HT-29 (cell line): ENCODE measurements at places on chromosomes 11 and 22. TPM values are rescaled to one million over a fixed set of nuclear protein-coding genes. Genes with fewer than 3 reads are reported as not detected.

DNA sequence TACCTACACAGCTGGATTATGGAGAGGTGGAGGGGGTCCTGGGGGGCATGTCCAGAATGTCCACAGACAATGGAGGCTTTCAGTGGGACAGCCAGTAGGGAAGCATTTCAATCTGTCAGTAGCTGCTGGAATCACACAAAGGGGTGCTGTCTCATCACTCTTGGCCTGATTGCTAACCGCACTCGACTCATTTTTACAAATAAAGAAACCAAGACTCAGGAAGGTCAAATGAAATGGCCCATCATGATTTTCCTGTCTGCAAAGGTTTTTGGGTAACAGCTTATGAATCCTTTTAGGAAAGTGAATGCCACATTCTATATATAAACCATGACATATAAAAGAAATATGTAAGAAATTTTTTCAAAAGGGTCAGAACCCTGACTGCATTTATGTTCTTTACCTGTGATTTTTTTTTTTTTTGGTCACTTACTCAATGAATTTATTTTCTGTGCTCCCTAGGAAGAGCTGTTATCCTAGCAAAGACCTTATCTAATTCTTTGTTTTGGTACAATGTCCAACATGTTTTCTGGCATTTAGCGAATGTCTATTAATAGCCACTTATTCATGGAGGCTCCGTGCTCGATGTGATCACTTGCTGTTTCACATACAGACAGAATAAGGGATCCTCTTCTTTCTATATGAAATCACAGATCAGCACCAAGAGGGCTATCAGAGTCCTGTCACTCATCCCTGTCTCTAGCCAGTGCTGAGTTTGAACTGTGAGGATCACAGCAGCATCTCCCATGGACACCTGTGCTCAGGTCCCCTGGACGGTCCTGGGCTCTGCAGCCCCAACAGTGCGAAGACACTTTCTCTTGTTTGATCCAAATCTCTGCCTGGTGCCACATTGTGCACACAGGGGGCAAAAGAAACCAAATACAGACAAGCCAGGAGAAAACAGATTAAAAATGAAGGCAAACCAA lies 979.7 kb downstream of the NTM start:
- DNase-seq: no peak

- DNase-seq: no peak
These were observed 32.7 kb upstream of the TMEM41B start for GRCh38 chr11:9347100-9347499.

DNA sequence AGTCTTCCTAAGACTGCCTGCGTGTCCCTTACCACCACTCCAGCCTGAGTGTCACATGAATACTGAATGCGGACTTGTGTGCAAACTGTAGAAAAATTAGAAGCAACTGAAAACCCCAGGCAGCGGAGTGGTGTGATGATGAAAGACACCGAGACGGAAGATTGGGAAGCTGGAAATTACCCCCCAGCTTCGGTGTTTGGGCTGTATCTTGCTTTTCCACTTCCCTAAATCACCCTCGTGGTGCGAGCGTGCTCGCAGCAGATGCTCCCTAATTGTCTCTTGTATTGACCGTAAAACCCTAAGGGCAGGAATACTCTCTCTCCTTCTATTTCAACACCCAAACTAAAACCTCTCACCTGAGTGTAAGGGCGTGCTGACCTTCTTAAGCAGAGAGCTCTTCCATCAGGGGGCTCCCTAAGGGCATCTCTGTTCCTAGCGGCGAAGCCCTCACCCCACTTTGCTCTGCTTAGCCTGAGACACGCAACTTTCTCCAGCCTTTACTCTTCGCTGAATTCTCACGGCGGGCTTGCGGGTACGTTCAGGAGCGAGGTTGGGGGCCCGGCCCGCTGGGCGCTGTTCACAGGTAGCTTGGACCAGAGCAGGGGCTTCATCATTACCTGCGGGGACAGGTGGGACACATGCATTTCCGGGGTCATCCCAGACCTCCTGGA lies 62.4 kb downstream of the CRYBB2 start:
- DNase-seq: no peak

DNA sequence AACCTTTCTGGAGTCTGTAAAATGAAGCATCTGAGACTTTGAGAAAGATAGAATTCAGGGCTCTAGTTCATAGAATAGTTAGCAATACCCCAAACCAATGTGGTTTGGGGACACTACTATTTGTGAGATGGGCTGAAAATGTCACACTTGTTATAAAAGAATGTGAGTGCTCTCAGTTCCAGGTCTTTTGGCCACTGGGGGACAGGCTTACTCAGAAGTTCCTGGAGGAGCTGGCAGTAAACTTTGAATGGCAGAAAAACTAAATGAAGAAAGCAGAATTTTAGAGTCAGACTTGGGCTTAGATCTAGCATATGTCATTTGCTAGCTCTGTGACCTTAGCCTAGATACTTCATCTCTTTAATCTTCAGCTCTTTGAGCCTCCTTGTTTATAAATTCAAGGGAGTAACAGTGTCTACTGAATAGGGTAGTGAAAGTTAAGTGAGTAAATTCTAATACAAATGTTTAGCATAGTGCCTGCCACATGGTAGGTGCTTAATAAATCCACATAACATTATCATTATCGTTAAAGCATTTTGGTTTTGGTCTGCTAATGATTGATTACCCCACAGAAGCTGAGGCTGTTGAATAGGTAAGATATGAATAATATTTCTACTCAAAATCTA lies 3.7 kb downstream of the LYVE1 start:
- peak; percentile 31 for DNase-seq

DNA sequence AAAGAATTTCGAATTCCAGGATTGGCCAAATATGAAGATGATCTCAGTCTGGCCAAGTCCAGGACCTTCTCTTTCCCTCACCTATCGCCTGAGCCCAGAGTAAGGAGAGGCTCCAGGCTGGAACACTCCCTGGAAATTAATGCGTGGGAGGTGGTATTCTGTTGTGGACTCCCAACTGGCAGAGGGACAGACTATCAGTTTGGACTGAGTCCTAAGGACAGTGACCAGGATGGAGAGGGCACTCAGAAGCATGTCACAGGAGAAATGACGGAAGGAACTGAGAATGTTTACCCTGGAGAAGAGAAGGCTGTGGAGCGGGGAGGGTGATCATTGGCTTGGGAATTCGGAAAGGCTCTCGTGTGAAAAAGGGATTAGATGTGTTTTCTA lies 84.4 kb downstream of the RPL27A start:
- DNase-seq: no peak

GRCh38 chr11:95661162-95661561 lies 128.4 kb downstream of the FAM76B start:
- DNase-seq: no peak

DNA sequence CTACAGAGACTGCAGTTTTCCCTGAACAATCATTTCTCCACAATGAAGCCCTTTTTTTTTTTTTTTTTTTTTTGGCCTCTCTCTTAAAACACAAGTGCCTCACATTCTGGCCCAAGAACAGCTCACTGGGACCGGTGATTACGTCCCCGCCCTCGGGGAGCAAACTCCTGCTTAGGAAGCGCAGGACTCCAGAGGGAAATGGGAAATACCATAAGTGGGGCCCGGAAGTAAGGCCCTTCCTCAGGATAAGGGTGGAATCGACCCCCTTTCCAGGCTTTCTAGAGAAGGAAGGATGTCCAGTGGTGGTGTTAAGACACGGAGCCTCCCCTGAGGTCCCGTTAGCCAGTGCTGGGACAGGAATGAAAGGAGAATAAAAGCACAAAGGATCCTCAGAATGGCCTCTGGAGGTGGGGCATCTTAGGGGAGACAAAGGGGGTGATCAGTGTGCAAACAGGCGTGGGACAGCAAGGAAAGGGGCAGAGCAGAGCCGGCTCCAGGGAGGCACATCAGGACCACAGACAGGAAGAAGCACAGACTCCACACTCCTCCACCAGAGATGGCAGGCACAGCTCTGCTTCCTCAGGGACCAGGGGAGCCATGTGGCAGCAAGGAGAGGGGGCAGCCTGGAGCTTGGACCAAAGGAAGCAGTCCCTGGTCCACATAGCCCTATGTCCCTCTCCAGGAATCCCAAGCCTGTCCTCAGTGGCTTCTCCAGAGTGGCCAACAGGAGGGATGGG lies 61.3 kb downstream of the CHST1 start:
- no peak for DNase-seq

GRCh38 chr22:49880281-49880680 lies 26.6 kb downstream of the ZBED4 start:
- DNase-seq: no peak

DNA sequence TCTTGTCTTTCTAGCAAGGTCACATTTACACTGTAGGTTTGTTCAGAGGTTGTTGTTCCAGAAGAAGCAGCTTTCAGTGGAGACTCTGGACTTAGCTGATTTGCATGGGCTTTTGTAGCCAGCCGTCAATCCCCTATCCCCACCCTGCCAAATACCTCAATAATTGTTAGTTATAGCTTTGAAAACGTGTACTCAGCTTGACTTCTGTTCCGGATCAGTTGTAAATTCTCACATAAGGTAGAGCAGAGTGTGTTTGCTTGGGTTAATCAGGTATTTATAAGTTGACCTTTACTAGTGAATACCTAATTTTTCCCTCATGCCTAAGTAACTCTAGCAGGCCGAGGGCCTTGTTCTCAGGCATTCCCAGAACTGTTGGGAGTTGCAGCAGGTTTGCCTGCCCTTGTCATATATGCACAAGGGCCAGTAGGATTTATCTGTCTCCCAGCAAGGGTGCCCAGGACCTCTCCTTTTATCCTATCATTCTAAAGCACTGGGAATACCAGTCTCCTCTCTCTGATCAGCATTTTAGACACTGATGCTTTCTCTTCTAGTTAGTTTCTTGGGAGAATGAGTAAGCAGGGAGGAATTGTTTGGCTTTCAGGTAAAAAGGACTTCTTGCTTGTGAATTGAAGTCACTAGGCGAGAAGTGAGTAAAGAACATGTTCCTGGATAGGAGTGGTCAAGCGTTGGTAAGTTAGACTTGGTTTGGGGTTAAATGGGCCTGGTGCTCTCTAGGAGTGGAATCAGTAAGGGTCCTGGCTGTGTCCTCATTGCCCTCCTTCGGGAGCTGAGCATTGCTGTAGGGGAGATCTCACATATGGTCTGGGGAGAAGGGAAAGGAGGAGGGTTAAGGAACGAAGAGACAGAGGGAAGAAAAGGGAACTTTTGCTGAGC lies 22.1 kb downstream of the STIM1 start:
- peak; percentile 81 for DNase-seq

GRCh38 chr11:46338988-46339666 lies 8.1 kb upstream of the DGKZ start:
- DNase-seq: no peak

GRCh38 chr11:62702246-62702645 lies 5.0 kb downstream of the BSCL2 start:
- no peak for DNase-seq

GRCh38 chr22:39906207-39906606 lies 5.3 kb downstream of the GRAP2 start:
- DNase-seq: no peak

- no peak for DNase-seq
These were observed 16.4 kb downstream of the CABIN1 start for GRCh38 chr22:24027389-24027975.

DNA sequence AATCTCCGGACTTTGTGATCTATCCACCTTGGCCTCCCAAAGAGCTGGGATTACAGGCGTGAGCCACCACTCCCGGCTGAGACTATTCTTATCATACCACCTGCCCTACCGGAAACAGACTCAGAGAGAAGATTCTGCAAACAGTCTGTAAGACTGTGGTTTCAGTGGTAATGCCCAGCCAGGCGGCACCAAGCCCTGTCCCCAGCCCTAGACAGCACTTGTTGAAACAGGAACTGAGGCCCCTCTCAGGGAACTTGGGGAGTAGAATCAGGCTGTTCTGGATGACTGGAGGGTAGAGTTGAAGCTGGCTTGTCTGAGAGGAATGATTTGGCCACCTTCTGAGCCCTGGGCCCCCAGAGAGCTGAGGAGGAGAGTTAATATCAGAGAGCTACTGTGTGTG lies 1.3 kb upstream of the INSC start:
- DNase-seq: no peak

DNA sequence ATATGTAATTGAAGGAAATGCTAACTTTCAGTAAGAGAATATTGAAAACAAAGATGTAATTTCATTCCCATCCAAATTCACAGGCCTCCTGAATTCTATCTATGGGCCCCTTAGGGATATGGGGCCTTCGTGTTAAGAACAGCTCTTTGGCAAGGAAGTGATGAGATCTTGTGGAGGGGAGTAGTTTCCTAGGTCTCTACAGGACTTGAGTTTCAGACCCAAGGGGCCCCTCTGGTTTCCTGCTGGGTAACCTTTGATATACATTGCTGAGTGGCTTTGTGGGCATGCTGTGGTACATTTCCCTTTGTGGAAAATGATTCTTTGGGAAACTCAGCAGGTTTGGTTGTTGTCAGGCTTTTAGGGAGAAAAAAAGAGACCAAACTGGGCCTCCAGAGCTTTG lies 6.2 kb downstream of the STIM1 start:
- no peak for DNase-seq

GRCh38 chr11:2507212-2507901 lies 62.5 kb downstream of the KCNQ1 start:
- no peak for DNase-seq

DNA sequence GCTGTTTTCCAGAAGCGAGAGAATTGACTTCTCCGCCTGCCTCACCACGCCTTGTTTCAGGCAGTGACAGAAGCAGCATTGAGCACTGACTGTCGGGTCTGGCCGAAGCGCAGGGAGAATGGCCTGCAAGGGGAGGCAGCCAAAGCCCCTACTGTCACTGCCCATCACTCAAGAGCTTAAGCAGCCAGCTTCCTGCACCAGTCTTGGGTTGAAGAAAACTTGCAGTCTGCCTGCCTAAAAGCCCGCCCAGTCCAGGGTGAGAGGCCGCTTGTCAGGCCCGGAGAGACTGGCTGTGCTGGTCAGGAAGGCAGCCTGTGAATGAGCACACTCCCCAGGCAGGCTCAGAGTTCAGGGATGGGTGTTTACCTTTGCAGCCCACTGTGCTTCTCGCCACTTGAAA lies 108.3 kb downstream of the PKNOX2 start:
- no peak for DNase-seq

Gene ACRV1
- total RNA-seq: not detected in 2 replicates

Gene RCN1
- total RNA-seq: 88.0 and 88.8 TPM in 2 replicates

Gene LDLRAD3
- 1.1 and 3.3 TPM in 2 replicates for total RNA-seq

Gene POU2AF2
- total RNA-seq: 6.3 and 6.5 TPM in 2 replicates

Gene BATF2
- 1.6 and 2.5 TPM in 2 replicates for total RNA-seq

Gene TMPRSS13
- 2.8 and 3.1 TPM in 2 replicates for total RNA-seq

Gene HTR3A
- total RNA-seq: not detected in 2 replicates

Gene PRR33
- not detected in 2 replicates for total RNA-seq

Gene TIGD3
- 2.9 and 3.0 TPM in 2 replicates for total RNA-seq
